ENCODE measurements at places on chromosomes 2 and 18.

DNA sequence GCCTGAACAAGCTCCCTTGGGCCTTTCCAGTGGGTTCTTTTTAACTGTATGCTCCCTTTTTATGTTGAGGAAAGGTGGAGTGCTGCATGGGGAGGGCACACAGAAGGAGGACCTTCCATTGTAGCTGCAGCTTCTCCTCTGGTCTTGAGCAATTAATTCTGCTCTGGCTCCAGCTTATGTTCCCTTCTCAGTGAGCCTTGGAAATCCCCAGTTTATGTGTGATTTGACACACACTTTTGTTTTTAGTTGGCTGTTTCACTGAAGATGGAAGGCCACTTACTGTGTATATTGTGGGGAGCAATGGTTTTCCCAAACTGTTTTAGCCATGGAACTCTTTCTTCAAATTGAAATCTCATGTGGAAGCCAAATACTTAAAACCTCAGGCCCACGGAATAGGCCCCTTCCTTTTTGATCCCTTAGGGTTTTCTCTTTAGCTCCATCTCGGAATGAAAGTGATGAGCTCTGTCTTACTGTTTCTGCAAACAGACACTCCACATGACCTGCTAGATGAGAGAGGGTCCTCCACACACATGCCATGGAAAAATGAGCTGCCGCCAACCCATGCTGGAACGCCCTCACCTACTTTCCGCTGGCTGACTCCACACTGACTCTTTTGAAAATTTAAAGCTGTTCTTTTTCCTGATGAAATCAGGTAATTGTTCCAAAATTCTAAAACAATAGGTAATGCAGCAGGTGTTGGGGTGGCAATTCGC, 280.9 kb upstream of the SIX2 start:
- DNase-seq, result no peak

DNA sequence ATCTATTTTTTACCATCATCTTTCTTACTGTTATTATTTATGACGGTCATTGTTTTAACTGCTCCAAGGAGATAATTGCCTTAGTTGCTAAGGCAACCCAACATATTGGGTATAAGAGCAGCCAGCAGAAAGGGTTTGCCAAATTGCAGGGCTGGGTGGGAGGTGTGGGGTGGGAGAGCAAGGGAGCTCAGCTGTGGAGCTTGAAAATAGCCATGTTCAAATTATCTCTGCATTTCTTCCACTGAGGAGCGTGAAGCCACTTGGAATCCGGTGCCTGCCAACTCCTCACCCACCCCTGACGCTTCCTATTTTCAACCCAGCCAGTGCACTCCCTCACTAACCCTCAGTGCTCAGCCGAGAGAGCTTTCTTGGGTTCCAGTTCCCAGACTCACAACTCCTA, 60.8 kb downstream of the SETBP1 start:
- no peak for DNase-seq

GRCh38 chr2:231177156-231178025, 21.0 kb upstream of the ARMC9 start:
- DNase-seq, result no peak

DNA sequence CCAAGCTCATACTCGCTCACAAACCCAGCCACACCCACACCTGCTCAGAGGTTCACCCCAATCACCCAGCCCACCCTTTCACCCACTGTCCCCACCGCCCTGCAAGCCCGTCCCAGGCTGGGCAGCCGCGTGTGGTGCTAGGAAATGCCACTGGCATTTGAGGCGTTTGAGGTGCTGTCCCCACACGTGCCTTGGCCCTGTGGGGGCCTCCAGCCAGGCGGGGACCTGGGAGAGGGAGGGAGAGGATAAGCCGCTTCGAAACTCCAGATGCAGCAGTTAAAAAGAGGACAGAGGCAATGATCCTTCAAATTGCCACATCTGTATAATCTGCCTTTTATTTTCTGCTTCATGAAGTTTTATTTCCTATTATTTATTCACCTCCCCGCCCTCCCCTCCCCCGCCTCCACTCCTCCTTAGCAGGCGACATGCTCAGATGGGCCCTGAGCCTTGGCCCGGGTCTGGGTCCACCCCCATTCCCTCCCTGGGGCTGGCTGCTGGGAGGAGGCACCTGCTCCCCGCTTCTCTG, 35.9 kb downstream of the PSD4 start:
- no peak for DNase-seq

DNA sequence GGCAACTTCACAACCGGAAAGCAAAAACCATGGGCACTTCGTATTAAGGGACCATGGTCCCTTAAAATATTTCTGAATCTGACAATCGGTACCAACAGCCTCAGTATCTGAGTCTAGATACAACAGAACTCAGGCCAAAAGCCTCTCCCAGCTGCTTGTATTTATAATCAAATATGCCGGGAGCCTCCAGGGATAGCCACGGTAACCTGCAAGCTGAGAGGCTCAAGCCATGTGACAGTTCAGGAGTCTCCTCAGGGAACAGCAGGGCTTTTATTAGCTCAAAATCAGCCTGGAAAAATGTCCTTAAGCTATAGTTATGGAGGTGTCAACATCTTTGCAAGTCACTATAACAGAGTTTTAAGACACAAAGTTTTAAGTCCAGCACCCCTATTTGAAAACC, 352.8 kb upstream of the GYPC start:
- DNase-seq, result no peak

- no peak for DNase-seq
Measured at GRCh38 chr18:79245517-79246001, 150.2 kb upstream of the NFATC1 start.

GRCh38 chr18:70489986-70490933, 201.4 kb downstream of the SOCS6 start:
- DNase-seq, result peak; percentile 23

- DNase-seq, result no peak
Measured at GRCh38 chr2:43480874-43481273, 115.0 kb downstream of the THADA start.

DNA sequence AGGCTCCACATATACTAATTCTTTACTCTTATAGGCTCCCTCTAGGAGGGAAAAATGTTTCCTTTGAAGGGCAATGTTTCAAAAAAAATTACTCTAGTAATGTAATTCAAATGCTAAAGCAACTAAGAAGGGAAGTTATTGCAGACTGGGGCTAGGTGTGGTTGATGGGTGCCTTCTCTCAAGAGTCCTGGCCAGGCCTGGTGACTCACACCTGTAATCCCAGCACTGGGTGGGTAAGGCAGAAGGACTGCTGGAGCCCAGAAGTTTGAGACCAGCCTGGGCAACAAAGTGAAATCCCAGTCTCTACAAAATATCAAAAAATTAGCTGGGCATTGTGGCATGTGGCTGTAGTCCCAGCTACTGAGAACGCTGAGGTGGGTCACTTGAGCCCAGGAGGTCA, 31.2 kb upstream of the CDKL4 start:
- no peak for DNase-seq

GRCh38 chr2:160650196-160651118, 156.8 kb upstream of the RBMS1 start:
- no peak for DNase-seq

DNA sequence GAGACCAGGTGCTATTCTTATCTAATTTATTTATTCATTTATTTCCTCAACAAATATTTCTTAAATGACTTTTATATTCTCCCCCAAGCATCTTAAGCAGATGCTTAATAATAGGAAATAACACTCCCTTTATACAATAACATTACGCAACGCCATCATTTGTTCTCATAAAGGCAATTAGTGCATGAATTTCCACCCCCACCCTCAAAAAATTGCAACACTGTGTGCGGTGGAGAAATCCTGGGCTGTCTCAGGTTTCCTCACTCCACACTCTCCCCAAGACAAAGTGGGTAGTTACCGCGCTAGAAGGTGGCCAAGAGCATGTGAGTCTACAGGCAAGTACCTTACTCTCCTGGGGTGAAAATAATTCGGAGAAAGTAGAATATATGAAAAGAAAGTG, 37.0 kb upstream of the CTDP1 start:
- no peak for DNase-seq

GRCh38 chr2:240812721-240813120, 7.3 kb downstream of the KIF1A start:
- no peak for DNase-seq

- DNase-seq, result no peak
Measured at GRCh38 chr18:72180689-72181088, 363.5 kb downstream of the CBLN2 start.

GRCh38 chr2:152421521-152422370, 86.8 kb downstream of the FMNL2 start:
- DNase-seq, result peak; percentile 21

DNA sequence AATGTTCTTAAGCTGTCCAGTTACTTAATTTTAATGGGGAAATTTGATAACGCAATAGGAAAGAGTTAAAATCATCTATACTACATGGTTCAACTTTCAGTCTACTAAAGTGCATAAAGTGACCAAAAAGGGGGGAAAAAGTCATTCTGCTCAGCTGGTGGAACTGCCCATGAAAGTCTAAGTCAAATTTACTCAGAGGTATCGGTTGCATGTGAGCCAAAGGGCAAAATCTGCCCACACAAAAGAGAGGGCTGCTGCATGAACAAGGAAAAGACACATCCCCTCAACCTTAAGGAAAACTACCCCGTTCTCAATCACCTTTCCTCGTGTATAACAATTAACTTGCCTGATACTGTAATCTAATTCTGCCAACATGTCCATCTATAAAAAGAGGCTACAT, 126.1 kb downstream of the TCF4 start:
- no peak for DNase-seq

DNA sequence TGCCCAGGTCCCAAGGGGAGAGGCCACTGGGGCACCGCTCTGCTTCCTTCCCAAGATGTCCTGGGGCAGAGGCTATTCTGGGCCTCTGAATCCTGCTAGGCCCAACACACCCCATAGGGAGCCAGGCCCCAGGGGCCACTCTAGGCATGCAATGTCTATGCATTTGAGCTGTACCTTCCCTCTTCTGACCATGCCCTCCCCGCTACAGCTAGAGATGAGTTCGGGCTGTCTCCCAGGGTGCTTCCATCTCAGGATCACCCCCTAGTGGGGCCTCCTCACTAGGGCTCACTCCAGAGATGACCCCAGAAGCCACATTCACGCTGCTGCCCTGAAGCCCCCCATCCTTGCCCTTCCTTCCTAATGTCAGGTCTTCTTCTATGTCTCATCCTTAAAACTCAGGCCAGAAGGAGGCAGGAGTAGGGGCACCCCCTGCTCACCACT, 54.4 kb downstream of the TNS1 start:
- no peak for DNase-seq

GRCh38 chr2:160674146-160674750, 180.6 kb upstream of the RBMS1 start:
- DNase-seq, result no peak

DNA sequence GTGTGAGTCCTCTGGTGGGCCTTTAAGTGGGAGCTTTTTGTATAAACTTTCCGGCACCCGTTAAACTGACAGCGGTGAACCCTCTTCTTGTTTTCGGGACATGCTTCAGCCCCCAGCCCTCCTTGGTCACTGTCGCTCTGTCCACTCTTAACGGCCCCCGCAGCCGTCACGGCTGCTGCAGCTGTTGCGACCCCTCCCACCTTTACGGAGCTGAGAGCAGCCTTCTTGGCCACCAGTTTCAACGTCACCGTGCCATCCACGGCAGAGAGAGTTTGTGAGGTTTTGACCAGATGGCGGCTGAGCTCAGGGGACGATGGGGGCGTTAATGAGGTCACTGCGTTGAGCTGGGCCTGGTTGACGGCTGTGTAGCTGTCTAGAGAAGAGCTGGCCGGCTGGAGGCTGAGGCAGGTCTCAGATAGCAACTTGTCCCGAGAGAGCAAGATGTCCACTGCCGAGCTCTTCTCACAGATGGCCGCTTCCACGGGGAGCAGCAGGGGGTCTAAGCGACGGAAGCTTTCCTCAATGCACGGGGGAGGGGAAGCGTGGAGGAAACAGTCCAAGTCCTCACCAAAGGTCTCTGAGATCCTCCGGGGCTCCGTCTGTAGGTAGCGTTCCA, 41.9 kb downstream of the KLF7 start:
- DNase-seq, result no peak

GRCh38 chr18:28459587-28459986, 282.7 kb upstream of the CDH2 start:
- DNase-seq, result no peak

GRCh38 chr2:97931858-97932225, 63.9 kb downstream of the TMEM131 start:
- DNase-seq, result no peak

DNA sequence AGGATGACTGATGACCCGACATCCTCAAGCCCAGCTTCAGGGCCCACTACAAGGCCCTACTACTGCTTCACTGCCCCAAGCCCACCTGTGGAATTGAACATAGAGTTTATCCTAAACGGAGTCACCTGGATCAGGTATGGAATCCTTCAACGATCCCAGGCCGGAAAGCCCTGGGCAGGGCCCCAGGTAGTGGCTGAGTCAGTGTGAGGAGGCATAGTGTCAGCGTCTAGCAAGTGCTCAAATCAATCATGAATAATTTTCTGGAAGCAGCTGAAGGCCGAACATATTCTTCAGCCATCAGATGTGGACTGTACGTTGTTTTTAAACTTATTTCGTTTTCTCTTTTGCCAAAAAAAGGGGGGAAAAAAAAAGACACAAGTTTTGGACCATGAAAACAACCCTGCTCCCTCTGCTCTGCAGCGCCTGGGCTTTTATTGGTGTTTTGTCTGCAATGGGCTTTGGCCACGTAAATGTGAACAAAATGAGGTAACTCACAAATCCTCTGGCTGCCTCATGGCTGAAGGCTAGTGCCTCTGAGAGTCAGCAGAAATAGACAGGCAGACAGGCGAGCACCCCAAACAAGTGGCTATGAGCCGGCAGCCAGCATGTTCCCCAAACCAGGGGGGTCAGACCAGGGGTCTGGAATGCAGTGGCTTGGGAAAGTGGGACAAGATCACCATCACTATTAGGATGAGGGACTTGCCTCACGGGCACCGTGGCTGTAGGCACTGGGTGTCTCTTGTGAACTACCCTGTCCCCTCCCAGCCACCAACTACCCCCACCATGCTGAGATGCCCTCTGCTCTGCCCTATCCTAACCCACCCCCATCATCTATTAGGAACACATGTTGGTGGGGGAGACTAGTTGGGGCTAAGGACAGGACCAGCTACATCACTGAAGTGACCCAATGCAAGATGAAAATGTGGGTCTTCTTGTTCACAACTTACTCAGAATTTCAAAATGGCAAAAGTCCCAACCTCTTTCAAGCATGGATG, 51.4 kb downstream of the TTC32 start:
- DNase-seq, result no peak

DNA sequence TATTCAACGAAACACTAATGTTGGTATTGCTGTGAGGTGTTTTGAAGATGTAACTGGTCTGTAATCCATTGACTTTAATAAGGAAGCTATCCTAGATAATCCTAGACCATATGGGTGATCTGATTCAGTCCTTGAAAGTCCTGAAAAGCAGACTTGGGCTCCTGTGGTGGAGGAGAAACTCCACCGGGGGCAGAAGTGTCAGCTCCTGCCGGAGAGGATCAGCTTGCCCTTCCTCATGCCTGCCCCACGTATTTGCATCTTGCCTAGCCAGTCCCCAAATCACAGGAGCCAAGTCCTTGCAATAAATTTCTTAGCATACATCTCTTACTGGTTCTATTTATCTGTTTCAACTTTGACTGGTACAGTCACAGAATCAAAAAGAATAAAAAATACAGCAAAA, 144.2 kb upstream of the DLGAP1 start:
- DNase-seq, result no peak

GRCh38 chr2:237860273-237860935, 981 bp downstream of the RAMP1 start:
- no peak for DNase-seq

All from nucleus accumbens (tissue), 56 donors.